Anterior cingulate cortex (tissue), 58 donors: ENCODE measurements at places on chromosomes 6 and 20.
A peak's percentile ranks its signal among the peaks of the same experiment; 100 is the strongest.

GRCh38 chr6:24777227-24777626 lies 2.5 kb downstream of the GMNN start:
- DNase-seq, result no peak

DNA sequence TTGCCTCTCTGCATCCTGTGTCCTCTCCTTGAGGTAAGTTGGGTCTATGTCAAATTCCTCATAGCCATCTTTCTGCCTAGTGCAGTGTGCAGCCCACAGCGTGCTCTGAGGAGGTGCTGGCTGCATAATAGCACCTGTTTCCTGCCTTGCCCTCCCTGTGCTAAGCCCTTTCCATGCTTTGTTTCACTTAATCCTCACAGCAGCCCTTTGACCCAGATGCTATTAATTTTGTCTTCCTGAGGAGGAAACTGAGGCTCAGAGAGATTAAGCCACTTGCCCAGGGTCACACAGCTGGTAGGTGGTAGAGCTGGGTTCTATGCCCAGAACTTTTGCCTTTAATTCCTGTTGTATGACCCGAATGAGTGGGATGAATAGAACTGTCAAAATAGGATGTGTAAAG lies 13.5 kb downstream of the FAM83D start:
- no peak for DNase-seq

DNA sequence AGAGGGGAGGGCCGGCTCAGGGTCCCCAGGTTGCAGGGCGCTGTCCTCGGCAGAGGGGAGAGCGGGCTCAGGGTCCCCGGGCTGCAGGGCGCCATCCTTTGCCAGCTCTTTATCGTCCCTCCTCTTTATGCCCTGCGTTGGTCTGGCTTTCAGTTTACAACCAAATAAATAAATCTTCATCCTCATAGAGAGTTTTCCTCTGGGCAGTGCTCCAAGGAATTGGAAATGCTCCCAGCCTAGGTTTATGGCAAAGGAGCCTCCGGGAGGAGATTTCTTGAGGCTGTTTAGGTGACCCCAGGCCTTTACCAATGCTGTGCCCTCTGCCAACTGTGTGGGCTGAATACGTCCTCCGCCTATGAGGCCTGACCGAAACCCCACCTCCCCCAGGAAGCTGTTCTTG lies 60.2 kb downstream of the CHMP4B start:
- DNase-seq, result no peak

DNA sequence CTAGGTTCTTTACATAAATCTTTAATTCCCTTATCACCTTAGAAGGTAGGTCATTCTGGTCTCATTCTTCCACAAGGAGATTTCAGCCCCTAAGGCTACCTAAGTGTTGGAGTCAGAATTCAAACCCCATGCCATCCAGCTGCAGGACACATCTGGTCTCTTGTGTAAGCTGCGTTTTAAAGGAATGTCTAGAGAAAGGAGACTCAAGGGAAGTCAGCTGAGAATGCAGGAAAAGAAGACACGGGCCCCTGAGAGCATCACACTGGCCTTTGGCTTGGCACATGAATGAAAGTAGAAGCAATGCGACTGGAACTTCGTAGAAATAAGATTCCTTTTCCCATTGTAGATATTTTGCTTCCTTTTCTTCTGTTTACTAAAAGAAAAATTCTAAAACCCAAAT lies 76.7 kb upstream of the SYNJ2 start:
- DNase-seq, result no peak

DNA sequence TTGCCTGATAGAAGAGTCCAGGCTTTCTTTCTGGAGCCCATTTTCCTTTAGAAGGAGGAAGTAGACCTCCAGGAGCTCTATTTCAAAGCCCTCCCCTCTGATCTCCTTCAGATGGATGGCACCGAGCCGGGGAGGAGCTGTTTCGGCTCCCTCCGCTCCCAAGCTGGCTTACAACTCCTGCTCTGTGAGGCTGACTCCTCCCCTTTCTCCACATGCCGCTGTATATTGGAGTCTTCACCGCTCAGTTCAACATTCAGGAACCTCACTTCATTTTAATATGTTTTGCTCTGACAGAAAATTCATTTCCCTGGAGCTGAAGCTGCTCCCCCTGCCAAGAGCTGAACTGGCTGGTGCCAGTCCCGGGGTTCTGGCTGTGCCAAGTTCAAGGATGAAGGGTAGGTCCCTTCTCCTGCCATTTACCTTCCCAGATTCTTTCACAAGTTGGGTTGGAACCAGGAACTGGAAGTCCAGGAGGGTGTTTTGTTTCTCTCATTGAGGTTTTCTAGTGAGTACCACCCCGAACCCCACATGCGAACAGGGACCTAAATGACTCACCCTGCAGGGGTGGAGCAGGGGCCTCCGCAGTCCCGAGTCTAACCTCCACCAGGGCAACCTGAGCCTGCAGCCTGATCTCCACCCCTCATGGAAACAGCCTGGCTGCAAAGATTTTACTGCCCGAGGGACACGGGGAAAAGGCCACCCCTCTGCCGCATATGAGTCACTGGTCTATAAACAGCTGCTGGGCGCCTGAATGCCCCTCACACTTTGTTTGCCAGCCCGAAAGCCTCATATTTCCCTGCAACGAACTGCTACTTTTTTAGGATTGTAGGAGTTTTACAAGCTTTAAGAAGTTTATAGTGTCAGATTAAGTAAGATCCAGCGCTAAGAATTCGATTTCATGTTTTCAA lies 68.6 kb upstream of the FOXA2 start:
- no peak for DNase-seq

DNA sequence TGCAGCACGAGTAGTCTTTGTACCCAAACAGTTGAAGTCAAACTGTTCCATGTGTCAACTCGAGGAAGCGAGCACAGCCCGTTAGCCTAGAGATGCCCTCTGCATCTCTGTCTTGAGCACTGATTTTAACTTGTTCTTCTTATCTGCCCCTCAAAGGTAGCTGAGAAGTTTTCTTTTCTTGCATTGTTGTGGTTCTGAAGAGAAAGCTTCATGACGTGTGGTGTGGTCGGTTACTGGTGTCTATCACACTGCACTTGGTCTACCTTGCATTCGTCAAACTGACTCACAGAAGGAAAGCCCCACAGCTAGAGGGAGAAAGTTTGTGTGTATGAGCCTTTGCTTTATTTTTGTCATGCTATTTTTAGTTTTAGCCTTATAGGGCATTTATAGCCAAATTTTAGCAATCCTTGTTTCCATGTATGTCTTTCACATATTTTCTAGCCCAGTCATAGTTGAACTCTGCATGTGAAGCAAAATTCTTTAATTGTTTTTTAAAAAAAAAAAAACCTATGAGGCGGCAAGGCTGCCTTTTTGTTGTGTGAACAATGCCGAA lies 115.1 kb downstream of the JAG1 start:
- DNase-seq, result no peak

DNA sequence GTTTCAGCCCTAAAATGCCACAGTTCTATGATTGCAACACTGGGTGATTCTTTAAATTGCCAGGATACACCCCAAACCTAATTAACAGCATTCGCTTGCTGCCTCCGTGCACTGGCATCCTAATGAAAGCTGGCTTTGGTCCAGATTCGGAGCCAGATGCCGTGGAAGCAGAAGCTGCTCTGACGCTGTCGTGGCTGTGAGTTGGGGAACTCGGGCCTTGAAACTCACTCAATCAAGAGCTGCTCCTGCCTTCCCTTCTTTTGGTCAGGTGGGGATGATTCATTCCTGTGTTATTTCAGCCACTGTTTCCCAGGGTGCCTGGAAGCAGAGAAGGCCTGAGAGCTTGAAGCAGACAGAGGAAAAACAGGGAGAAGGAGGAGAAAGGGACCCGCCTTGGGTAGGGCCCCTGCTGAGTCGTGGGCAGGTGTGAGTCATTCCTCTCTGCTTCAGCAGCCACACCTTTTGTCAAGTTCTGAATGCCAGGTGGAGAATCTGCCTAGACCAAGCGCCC lies 36.2 kb upstream of the DSP start:
- DNase-seq, result peak; percentile 12

DNA sequence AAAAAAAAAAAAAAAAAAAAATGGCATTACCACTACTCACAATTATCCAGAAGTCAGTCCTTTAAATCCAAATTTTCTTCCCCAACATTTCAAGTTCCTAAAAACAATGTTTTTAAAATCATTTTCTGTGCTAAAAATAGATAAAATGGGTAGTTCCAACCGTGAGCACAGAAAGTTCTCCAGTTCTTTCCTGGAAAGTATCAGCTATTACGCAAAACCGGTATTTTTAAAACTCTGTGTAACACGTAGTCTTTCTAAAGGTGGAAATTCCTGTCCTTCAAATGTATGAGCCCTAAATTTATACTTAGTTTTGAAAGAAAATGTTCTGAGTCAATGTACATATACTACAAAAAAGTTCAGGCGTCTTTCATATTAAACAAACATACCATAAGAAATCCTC lies 83.5 kb upstream of the SCAF8 start:
- DNase-seq, result no peak

DNA sequence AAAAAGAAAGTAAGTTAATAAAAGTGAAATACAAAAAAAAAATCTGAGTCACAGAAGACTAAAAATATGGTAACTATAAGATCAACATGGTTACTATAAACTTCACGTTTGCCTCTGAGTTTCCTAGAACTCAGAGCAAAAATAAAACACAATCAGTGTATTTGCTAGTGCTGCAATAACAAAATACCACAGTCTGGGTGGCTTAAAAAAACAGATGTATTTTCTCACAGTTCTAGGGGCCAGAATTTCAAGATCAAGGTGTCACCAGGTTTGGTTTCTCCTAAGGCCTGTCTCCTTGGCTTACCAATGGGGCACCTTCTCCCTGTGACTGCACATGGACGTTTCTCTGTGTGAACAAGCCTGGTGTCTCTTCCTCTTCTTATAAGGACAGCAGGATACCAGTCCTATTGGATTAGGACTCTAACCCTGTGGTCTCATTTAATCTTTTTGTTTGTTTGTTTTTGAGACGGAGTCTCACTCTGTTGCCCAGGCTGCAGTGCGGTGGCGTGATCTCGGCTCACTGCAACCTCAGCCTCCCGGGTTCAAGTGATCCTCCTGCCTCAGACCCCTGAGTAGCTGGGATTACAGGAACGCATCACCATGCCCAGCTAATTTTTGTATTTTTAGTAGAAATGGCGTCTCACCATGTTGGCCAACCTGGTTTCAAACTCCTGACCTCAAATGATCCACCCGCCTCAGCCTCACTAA lies 104.9 kb upstream of the LOC128125822 start:
- DNase-seq, result no peak

- no peak for DNase-seq
Measured at GRCh38 chr6:125558907-125559306, 190.5 kb upstream of the HEY2 start.

- no peak for DNase-seq
Measured at GRCh38 chr6:152859225-152859624, 108.6 kb downstream of the VIP start.

GRCh38 chr20:45459606-45460005 lies 9.9 kb upstream of the WFDC2 start:
- no peak for DNase-seq

GRCh38 chr6:46325561-46326530 lies 155.1 kb upstream of the ENPP5 start:
- peak; percentile 65 for DNase-seq

DNA sequence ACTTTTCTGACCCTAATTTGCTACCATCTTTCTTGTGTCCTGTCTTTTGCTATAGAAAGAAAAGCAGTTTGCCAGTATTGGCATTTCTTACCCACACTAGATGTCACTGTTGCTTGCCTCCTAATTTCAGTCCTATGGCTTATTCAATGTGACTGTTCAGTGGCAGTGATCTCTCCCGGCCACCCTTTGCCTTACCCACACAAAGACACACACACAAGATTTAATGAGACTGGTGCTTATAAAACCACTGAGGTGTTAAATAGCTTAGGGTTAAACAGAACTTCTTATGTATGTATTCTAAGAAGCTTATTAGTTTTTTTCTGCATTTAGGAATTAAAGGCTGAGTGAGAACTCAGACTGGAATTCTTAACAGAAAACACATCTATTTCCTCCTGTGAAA lies 233.6 kb upstream of the ASCC3 start:
- DNase-seq, result no peak

GRCh38 chr6:149056777-149057463 lies 260.6 kb upstream of the TAB2 start:
- no peak for DNase-seq

GRCh38 chr6:107965746-107966145 lies 7.7 kb upstream of the SEC63 start:
- DNase-seq, result no peak

- no peak for DNase-seq
Measured at GRCh38 chr6:166852451-166852975, 103.8 kb downstream of the RNASET2 start.

DNA sequence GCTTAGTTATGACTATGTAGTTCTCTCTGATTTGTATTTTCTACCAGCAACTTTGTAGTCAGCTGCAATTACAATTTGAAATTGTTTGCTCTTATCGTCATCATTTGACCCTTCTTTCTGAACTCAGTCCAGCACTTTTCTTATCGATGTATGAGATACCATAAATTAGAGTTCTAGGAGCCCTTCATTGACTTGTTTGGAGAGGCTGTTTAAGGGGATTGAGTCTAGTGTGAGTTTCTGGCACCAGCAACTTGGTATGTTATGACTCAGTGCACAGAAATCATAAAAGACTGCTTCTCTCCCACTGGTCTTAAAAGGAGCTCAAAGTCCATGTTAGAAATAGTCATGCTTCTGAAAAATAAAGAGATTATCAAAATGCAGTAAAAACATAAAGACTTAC lies 190.3 kb downstream of the TENT5A start:
- no peak for DNase-seq

- no peak for DNase-seq
Measured at GRCh38 chr6:85594197-85594930, 706 bp upstream of the SNX14 start.

- no peak for DNase-seq
Measured at GRCh38 chr6:68044264-68044663, 590.8 kb upstream of the ADGRB3 start.

DNA sequence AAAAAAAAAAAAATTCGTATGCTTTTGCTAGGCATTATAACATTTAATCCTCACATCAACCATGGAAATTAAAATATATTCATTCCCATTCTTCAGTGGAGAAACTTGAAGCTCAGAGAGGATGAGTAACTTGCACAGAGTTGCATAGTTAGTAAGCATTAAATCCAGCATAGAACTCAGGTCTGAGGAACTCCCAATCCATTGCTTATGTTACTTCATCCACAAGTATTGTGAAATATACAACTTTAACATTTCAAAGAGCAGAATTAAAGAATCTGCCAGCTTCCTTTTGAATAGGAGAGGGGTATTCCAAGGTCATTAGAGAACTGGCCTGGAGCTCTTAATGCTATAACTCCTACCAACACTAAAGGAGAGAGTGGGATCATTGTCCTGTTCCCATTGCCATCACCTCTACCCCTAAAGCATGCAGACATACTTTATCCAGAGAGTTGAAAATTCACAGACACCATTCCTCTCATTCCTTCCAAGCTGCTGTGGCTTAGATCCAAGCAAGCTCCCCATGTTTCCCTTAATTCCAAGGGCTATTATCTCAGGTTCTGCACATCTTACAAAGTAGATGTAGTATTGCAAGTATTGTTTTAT lies 91.9 kb downstream of the FLRT3 start:
- no peak for DNase-seq
